Fibroblast of the aortic adventitia (primary cell): ENCODE measurements at places on chromosomes 13 and 19.

DNA sequence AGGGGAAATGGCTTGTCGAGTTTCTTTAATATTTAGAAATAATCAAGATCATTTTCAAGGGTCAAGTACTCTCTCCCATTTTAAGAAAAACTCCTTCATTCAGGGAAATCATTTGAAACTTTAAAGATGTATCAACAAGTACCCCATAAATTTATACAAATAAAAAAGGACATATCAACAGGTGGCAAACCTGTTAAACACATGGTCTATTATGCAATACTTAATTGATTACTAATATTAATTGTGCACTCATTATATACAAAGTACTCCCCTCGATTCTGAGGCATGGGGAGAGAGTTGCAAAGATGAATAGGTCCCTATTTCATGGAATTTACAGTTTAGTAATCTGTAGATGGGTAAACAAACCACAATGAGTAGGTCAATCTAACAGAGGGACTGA, 2.1 kb upstream of the LRCH1 start:
- no peak for DNase-seq

DNA sequence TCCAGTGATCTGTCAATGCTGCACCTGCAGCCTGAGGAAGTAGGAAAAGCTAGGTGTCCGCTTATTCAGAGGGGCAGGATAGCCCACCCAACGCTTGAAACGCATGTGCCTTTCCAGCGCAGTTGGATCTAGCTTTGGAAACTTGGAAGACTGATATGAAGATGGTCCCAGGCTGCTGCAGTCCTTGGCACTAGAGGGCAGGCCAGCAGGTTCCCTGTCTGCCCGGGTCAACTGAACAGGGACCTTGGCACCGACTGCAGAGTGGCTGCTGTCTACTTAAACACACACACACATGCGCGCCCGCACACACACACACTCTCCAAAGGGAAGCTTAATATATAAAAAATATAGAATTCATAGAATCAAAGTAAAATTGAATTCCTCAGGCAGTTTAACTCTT, 100.0 kb downstream of the TSHZ3 start:
- DNase-seq, result no peak

DNA sequence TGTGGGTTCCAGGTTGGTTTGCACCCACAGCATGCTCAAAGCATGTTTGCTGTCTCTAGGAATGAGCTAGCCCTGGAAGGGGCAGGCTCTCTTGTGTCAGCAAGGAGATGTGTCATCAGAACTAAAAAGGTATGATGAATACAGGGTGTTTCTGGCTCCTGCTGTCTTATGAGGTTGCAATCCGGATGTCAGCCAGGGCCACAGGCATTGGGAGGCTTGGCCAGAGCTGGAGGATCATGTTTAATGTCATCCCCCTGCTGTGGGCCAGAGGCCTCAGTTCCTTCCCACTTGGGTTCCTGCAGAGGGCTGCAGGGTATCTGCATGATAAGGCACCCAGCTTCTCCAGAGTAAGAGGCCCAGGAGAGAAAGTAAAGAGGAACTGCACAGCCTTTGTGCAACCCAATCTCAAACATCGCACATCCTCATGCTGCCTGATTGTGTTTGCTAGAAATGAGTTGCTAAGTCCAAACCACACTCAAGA, 193.6 kb downstream of the COL4A1 start:
- peak; percentile 58 for DNase-seq

DNA sequence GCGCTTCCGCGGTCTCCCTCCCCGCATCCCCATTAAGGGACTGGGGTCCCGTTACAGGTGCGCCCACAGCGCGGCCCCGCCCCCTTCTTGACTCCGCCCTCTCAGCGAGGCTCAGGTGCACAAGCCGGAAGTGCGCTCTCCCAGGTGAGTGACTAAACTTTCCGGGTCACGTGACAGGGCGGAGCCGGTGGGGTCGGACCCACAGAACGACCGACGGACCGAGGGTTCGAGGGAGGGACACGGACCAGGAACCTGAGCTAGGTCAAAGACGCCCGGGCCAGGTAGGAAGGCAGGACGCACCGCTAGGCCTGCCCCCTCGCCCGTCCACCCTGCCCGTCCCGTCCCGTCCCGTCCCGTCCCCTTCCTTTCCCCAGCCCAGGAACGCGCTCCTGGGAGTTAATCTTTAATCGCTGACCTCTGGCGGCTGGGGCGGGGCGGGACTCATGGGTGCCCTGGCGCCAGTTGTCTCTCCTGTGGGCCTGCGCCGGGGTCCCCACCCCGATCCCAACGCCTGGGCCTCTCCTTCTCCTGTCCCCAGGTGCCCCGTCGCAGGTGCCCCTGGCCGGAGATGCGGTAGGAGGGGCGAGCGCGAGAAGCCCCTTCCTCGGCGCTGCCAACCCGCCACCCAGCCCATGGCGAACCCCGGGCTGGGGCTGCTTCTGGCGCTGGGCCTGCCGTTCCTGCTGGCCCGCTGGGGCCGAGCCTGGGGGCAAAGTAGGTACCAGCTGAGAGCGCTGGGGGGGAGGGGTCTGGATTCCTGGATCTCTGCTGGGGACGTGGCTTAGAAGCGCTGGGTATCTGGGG, at the start of gene CRB3:
Gene CRB3 (plus strand): TSS at position 202 of the 804 bp plus-strand sequence. CDS start 431 bp downstream, at position 633.
- no peak for DNase-seq

DNA sequence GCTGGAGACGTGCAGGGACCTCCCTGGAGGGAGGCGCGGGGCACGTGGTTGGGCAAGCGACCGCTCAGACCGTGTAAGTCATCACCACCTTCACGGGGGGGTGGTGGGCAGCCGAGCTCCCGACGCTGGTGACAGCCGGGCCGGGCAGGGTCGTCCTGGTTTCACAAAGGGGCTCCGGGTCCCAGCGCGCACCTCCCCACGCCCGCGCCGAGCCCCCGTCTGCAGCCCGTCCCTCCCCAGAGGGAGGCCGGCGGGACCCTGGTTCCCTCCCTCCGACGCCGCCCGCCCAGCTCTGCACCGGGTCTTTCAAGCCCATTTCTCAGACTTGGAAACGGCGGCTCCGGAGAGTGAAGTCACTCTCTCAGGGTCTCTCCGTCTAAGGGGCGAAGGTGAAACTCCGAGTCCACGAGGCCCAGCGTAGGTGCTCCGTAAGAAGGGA, 729 bp upstream of the ARID3A start:
- DNase-seq, result peak; percentile 67

GRCh38 chr19:7533281-7533885, 2.1 kb upstream of the PNPLA6 start:
- DNase-seq, result peak; percentile 74

DNA sequence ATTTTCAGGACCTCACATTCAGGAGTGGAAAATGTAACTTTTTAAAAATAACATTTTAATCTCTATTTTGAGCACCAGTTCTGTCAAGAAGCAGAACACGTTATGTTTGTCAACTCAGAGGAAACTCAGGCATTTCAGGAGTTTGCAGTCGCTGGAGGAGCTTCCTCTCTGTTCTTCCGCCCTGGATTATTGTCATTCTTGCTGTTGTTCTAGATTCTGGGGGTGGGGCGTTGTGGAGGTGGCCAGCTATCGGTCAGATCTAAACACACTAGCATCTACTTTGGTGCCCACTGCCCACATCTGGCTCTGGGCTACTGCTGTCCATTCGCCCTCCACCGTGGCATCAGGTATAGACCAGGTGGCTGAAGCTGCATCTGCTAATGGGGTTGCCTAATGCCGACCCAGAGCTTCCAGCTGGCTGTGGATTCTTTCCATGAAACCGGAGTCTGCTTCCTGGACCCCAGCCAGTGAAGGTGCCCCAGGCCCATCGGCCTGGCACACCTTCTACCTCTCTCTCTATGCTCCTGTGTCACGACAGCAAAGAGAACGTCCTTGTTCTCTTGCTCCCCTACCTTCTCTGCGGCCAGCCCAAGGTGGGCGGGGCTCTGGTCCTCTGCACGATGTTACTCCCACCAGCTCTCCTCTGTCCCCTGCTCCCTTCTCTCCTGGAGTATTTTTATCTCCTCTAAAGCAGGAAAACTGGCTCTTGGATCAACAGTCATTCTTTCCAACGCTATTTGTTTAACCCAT, 36.7 kb upstream of the DGKH start:
- DNase-seq, result no peak
